ENCODE measurements at places on chromosomes 12 and 14.

DNA sequence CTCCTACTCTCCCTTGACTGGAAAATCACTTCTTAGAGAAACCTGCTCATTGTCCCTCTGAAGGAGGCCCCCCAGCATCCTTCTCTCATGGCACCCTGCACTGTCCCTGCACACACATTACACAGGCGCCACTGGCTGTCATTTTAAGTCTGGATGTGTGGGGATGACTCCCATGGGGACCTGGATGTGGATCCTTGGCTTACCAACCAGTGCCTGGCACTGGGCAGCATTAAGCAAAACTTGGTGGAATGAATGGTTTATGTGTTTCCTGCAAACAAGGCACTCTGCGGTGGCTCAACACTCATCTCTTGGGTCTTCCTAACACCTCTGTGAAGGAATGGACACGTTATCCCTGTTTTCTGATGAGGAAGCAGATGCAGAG, 162.4 kb downstream of the RBM19 start:
- DNase-seq = no peak

GRCh38 chr14:65415613-65416012, 3.1 kb downstream of the FUT8 start:
- no peak for DNase-seq

- no peak for DNase-seq
Observed at GRCh38 chr12:10672231-10672868, 1.5 kb downstream of the STYK1 start.

GRCh38 chr14:103862393-103862782, 15.0 kb upstream of the PPP1R13B start:
- peak; percentile 64 for DNase-seq

- DNase-seq = no peak
Observed at GRCh38 chr12:117318591-117318990, 42.8 kb downstream of the NOS1 start.

DNA sequence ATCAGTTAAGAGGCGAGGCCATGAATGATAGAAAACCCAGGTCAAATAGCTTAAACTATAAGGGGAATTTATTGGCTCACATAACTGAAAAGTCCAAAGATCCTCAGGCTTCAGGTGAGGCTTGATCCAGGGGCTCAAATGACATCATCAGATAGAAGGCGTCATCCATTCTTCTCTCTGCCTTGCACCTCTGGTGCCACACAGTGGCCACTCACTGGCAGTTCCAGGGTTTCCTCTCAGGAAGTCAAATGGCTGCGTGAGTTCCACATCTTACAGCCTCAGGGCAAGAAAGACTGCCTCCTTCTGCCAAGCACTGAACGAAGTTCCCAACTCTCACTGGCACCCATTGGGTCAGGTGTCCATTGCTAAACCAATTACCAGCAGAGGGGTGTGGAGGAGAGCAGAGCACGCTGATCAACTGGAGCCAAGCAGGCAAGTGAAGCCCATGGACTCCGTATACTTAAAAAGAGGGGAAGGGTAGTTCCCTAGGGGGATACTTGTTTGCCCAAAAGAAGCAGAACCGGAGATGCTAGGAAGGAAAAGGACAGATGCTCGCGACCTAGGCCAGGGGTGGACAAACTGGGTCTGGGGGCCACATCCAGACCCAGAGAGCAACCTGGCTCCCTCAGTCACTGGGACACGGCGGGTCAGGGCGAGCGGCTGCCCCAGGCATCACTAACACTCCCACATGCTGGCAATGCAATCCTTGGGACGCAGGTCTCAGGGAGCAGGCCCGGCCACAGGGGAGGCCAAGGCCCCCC, 69.3 kb downstream of the SERPINA3 start:
- peak; percentile 44 for DNase-seq

Measured in M059J (cell line).